ENCODE measurements at places on chromosomes 3 and 15.

- DNase-seq = no peak
These were observed 2.0 kb upstream of the FSIP1 start for GRCh38 chr15:39784638-39785037.

DNA sequence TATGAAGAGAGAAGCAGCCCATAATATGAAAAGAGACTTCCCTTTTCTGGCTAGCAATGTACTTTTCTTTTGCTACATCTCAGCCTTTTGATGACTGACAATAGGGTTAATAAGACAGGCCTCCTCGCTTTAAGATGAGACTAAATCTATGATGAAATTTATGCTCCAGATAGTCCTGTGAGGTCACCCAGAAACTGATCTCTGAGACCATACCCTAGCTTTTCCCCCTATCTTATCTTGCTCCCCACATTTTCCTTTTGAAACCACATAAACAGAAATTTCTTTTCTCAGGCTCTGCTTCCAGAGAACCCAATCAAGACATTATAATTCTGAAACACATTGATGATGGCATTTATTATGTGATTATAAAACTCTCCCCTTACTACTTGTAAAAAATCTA, 168.8 kb upstream of the CADM2 start:
- DNase-seq = no peak

GRCh38 chr3:30342318-30343060, 263.9 kb upstream of the TGFBR2 start:
- DNase-seq = no peak

DNA sequence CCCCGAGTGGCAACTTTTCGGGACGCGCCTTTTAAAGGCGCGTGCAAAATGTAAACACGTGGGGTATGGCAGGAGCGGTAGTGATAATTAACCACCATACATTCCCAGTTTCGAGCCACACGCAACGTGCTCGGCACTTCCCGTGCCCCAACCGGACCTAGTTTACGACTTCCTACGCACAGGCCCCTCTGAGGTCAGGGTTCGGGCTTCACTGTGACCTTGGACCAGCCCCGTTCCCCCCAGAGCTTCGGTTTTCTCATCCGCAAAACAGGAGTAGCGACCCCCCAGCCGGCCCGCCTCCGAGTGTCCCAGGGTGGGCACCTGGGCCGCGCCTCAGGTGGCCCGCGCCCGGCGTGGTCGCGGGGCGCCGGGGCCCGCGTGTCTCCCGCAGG, 451 bp downstream of the CHCHD4 start:
- DNase-seq = peak; percentile 54

GRCh38 chr3:177055605-177056571, 141.4 kb downstream of the TBL1XR1 start:
- no peak for DNase-seq

- DNase-seq = no peak
These were observed 223.8 kb upstream of the PRICKLE2 start for GRCh38 chr3:64449026-64449425.

DNA sequence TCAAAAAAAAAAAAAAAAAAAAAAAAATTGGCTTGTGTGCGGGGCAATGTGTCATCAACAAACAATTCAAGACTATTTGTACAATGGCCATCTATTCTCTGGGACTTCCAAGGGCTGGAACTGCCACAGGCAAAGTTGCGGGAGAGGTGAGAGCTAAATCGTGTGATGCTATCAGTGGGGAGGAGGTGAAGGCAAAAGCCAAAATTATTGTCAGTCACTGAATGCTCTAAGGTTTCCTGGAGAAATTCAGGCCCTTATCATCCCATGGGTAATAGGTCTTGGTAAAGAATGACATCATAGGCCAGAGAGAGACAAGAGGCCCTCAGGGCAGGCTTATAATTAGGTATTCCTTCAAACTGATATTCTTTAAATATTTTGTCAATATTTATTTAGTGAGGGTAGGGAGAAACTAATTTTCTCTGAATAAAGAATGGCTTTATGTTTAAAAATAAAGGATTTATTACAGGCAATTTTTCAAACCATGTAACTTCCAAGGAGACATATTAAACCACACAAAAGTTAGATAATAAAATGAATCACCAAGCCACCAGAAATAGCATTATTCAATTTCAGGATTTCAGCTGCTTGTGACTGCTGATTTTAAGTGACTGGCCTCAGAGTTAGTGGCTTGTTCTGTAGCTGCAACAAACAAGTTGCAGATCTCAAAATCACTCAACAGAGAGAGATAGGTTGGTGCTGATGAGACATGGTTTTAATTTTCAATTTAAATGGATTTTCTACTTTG, 226.3 kb upstream of the MRPL3 start:
- no peak for DNase-seq

DNA sequence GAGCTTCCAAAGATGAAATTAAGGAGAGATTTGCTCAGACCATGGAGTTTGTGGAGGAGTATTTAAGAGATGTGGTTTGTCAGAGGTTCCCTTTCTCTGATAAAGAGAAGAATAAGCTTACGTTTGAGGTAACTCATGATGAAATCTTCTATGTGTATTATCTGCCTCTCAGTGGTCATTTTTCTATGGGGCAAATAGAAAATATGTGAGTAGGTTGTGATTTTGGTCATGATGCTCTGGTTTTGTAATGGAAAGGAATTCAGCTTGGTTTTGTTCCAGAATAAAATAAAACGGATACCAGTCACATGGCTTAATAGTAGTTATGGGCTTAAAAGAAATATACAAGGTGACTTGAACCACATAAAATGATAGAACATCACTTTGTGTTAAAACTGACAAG, 181.1 kb downstream of the ITPR1 start:
- DNase-seq = no peak

DNA sequence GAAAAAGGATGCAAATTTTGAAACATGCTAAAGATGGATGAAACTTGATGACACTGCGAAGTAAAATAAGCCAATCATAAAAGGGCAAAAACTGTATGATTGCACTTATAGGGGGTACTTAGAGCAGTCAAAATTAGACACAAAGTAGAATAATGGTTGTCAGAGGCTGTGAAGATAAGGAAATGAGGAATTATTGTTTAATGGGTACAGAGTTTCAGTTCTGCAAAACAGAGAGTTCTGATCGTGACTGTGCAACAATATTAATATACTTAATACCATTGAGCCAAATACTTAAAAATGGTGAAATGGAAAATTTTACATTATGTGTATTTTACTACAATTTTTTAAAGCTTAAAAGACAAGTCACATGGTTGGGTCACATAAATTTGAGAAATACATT, 35.1 kb downstream of the UBE3A start:
- DNase-seq = no peak

GRCh38 chr3:146777941-146778340, 172.8 kb upstream of the PLSCR5 start:
- no peak for DNase-seq
